Large intestine (tissue), 12 donors: ENCODE measurements at places on chromosomes 6 and 20.

GRCh38 chr6:11944111-11944510, 68.0 kb upstream of the HIVEP1 start:
- H3K27ac ChIP-seq, result peak overlapping the region; percentile 46
- H3K4me3 ChIP-seq, result no peak overlapping the region
- DNase-seq, result peak; percentile 89
- no peaks in the 10 kb centered on the region for H3K36me3 ChIP-seq

DNA sequence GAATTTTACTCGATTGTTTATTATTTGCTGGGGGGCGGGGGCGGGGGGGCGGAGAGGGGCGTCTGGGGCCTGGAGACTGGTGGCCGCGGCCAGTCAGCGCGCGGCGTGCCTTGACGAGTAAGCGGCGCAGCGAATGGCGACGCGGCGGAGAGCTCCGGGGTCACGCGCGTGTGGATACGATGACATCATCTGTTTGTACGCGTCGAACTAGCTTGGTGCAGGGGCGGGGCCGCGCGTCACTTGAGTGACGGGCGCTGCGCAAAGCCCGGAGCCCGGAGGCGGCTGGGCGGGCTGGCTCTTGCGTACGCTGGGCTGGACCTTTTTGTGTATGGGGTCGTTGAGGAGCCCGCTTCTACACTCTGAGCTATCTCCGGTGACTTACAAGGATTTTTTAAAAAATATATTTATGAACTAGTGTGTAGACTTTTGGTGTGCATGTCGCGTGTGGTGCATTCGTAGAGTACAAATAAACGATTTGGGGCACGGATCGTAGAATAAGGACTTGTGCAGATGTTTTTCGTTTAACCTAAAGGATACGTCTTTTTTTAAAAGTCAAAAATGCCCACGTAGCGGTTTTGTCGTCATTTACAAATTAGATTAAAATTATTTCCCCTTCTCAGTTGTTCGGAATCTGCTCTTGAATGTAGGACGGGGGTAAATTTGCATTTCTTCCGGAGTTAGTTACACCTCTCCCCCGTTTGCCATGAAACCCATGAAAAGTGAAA, 2.2 kb upstream of the FOXO3 start:
- peak; percentile 99 for DNase-seq
- H3K27ac ChIP-seq, result peak overlapping the region; percentile 99
- H3K4me1 ChIP-seq, result peaks cover 25% of the 10 kb centered on the region
- peak overlapping the region; percentile 73 for H3K4me3 ChIP-seq
- H3K36me3 ChIP-seq, result no peaks in the 10 kb centered on the region

GRCh38 chr6:141482796-141483597, 649.7 kb upstream of the GJE1 start:
- H3K4me1 ChIP-seq, result no peaks in the 10 kb centered on the region
- H3K4me3 ChIP-seq, result no peak overlapping the region
- no peaks in the 10 kb centered on the region for H3K27me3 ChIP-seq
- peak overlapping the region; percentile 29 for H3K27ac ChIP-seq
- DNase-seq, result no peak
- no peaks in the 10 kb centered on the region for H3K36me3 ChIP-seq

GRCh38 chr20:55701467-55701866, 303.9 kb downstream of the CBLN4 start:
- no peaks in the 10 kb centered on the region for H3K4me1 ChIP-seq
- H3K27ac ChIP-seq, result no peak overlapping the region
- H3K4me3 ChIP-seq, result no peak overlapping the region
- no peaks in the 10 kb centered on the region for H3K36me3 ChIP-seq
- H3K27me3 ChIP-seq, result no peaks in the 10 kb centered on the region

GRCh38 chr6:160348223-160349019, at the start of gene SLC22A3:
Gene SLC22A3 (plus strand): TSS chr6:160348378. CDS start chr6:160348420, 42 bp downstream.
- H3K27me3 ChIP-seq, result peaks cover 28% of the 10 kb centered on the region
- H3K4me3 ChIP-seq, result peak within 1 kb of the TSS; percentile 53
- DNase-seq, result peak; percentile 21
- no peaks in the 10 kb centered on the region for H3K36me3 ChIP-seq
